ENCODE measurements at places on chromosomes 3 and 15. TPM values are rescaled to one million over a fixed set of nuclear protein-coding genes. Genes with fewer than 3 reads are reported as not detected.

DNA sequence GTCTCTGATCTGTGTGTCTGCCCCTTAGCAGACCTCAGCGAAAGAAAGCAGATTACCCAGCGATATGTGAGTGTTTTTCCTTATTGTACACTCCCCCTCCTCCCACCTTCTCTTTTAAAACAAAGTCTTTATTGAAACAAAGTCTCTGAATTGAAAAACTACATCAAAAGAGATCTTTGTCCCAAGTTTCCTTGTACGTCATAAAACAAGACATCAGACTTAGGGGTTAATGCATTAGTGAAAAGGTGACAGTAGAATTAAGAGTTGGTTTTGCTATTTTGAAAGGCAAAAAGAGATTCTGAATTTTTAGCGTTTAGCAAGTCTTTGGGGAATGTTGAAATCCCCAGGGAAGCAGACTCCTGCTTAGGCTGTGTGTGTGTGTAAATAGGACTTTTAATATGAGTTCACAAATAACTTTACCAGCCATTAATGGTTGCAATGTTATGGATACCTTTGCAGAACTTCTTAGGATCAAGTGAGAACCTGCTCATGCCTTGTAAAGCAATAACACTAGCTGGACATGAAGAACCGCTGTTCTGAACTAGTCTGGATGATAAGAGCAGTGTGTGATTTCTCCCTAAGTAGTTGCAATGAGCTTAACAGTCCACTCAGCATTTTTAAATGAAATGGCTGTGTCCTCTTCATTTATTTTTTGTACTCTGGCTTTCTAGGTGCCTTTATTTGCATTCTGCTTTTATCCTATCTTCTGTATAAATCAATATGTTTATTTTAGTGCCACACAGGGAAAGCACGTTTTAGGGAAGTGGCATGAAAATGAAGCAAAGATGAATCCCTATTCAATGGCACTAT, 136.6 kb downstream of the MCTP2 start:
- H3K27me3 ChIP-seq = no peaks in the 10 kb centered on the region
- H3K27ac ChIP-seq = no peak overlapping the region
- H3K4me3 ChIP-seq = no peak overlapping the region
- H3K4me1 ChIP-seq = no peaks in the 10 kb centered on the region
- no peak for DNase-seq

DNA sequence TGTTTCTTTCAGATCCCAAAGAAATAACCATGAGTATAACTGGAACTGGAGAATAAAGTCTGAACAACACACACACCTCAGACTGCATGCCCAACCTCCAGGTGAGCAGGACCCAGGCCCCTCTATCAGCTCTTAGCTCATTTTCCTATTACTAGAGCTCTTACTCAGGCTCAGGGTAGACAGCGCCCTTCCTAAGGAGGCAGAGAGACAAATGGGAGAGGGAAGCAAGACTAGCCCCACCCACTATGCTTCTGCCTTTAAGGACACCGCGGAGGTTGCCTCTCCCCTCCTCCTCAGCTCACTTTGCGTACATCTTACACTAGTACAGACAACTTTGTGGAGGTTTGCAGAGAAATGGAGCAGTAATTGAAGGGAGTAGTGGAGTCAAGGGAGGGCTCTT, 44.0 kb upstream of the GLCE start:
- peaks cover 43% of the 10 kb centered on the region for H3K27me3 ChIP-seq
- no peaks in the 10 kb centered on the region for H3K36me3 ChIP-seq
- peaks cover 16% of the 10 kb centered on the region for H3K4me1 ChIP-seq
- no peak overlapping the region for H3K4me3 ChIP-seq

DNA sequence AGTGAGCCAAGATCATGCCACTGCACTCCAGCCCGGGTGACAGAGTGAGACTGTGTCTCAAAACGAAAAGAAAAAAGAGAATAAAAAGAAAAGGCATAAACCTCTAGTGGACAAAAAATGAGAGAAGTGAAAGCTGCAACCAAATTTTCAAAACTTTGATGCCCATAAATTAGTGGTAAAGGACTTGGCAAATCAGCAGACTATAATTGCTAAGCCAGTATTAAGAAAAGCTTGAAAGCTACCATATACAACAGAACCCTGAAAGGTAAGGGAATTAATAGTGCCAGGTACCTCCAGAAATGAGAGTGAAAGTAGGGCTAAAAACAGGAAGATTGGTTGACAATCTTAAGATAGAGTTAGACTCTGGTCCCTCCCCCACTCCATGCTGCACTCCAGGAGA, 32.9 kb upstream of the SLC22A13 start:
- no peak overlapping the region for H3K27ac ChIP-seq
- H3K4me3 ChIP-seq = no peak overlapping the region
- H3K4me1 ChIP-seq = no peaks in the 10 kb centered on the region
- H3K36me3 ChIP-seq = peaks cover 67% of the 10 kb centered on the region

The MAP4 gene
- total RNA-seq = 120 TPM

The WDR82 gene
- 131 TPM for total RNA-seq

All from activated CD8-positive, alpha-beta T cell treated with anti-CD3 and anti-CD28 coated beads, Interleukin-2, amount 10 ng/mL, durations not matched to agents 7 days and 5 days (primary cell).